ENCODE measurements at places on chromosomes 7 and 10.

- no peak for DNase-seq
Observed at GRCh38 chr7:3431306-3431705, 130.3 kb downstream of the SDK1 start.

GRCh38 chr10:97312897-97313296 lies 6.2 kb upstream of the FRAT1 start:
- DNase-seq = no peak

DNA sequence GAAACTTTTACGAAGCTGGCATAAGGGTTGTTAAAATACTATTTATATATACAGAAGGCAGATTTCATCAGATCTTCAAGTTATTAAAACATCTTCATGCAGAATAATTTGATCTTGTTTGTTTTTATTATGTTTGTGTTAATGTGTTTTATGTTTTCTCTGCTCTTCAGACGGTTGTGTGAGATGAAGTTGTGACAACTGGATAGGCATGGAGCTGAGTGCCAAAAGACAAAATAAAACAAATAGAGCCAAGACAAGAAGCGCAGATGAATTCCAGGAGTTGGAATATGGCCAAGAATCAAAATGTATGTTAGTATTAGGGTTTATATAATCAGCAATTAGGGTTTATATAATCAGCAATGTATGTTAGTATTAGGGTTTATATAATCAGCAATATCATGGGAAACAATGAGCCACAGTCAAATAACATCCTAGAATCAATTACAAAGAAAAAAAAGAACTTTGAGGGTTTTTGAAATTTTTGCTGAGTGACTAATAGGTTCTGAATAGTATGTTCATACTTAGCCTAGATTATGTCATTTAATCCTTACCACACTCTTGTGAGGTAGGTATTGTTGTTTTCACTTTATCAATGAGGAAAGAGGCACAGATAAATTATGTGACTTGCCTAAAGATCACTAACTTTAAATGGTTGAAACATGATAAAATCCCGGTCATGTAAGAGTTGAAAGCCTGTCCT lies 488.0 kb upstream of the STEAP1 start:
- DNase-seq = no peak

- DNase-seq = peak; percentile 65
Observed at GRCh38 chr10:95133016-95133752, 60.9 kb upstream of the ACSM6 start.

GRCh38 chr7:153385502-153385901 lies 626.0 kb downstream of the ACTR3B start:
- no peak for DNase-seq

DNA sequence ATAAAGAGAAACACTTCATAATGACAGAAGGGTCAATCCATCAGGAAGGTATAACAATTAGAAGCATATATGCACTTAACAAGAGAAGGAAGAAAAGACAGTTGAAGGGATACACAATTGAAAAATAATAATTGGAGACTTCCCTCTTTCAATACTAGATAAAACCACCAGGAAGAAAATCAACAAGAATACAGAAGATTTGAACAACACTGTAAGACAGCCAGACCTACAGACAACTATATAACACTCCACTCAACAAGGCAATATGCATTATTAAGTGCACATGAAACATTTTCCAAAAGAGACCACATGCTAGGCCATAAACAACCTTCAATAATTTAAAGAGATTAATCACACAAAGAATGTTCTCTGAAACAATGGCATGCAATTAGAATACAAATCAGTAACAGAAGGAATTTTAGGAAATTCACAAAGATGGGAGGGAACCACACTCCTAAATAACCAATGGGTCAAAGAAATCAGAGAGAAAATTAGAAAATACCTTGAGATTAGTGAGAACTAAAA lies 35.1 kb downstream of the ZNF438 start:
- DNase-seq = no peak

DNA sequence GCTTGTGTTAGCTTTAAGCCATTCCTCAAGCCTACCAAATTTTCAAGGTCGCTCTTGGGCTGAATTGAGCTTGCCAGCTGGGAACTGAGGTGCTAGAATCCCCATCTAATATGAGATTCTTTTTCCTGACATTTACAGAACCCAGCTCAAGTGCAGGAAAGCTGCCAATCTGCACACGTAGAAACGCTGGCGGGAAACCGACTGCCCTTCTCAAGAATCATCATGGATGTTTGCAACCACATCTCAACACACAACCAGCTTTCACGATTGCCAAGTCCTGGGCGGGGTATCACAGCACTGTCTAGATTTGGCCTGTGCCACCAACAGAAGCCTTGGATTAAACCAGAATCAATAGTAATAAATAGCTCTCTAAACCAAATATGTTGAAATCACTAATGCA lies 203.7 kb downstream of the DIP2C start:
- DNase-seq = peak; percentile 8

DNA sequence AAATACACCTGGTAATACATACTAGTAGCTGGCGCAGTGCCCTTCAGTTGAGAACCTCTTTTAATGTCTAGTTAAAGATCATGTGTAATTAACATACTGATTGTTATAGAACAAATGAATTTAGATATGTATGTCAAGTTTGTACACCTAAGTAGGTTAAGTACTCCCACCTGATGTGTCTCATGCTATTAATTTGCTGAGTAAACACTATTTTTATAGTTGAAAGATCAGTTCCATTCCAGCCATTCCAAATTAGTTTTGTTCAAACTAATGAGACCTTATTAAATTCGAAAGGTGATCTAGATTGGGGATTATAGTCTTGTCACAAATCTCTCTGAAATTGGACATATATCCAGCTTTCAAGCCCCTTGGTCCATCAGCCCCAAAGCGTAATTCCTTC lies 710.0 kb downstream of the LRMDA start:
- DNase-seq = no peak

DNA sequence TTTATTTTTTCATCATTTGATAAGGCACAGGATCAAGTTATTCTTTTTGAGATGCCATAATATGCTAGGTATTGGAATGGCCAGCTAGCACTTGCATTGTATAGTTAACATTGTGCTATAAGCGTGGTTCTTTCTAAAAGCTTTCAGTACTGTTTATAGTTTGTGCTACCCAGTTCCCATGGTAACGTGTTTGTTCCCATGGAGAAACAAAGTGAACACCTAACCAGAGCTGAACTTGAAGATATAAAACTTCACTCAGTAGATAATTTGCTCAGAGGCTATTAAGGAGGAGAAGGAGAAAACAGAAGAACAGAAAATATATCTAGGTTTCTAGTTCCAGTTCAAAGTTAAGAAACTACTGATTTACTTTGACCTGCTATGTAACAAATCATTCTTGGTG lies 23.6 kb upstream of the ITGB8 start:
- no peak for DNase-seq

GRCh38 chr10:18423058-18423637 lies 228.2 kb downstream of the NSUN6 start:
- DNase-seq = no peak

DNA sequence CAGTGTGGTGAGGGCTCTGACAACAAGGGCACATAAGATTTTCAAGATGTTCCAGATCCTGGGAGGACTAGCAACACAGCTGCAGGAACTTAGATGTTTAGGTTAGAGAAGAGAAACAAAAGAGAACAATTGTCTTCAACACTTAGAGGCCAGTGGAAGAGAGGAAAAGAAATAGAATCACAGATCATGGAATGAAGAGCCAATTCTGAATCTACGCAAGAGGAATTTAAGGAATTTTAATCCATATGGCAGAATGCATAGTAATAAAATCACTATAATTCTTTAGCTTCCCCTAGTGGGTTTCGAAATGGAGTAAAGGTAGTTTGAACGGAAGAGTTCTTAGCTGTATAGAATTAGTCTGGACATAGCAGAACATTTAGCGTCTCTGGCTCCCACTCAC lies 114.6 kb upstream of the LRRTM3 start:
- DNase-seq = no peak

GRCh38 chr7:40133561-40134427 lies 628 bp downstream of the MPLKIP start:
- DNase-seq = no peak

DNA sequence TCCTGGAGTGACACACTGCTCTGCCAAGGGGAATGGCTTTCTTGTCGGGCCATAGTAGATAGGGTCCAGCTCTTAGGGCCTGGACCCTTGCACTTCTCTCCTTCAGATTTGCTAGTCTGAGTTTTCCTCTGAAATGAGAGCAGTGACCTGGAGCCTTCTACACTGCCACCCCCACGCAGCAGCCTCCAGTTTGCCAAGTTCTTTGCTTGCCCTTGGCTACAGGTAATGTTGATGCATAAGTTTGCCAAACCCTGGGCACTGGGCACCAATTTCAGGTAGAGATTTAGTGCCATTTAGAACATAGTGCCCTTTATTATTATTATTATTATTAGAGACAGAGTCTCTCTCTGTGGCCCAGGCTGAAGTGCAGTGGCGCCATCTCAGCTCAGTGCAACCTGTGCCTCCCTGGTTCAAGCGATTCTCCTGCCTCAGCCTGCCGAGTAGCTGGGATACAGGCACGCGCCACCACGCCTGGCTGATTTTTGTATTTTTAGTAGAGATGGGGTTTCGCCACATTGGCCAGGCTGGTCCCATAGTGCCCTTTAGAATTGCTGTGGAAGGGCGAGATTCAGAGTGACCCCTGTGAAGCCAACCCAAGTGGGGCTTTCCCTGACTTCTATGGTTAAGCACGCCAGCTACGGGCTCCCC lies 14.5 kb downstream of the EEPD1 start:
- no peak for DNase-seq

GRCh38 chr10:117720931-117721835 lies 178.6 kb downstream of the EMX2 start:
- DNase-seq = no peak

- DNase-seq = no peak
Observed at GRCh38 chr7:78499283-78499682, 700.7 kb downstream of the PHTF2 start.

GRCh38 chr7:4216016-4216415 lies 466.1 kb upstream of the FOXK1 start:
- no peak for DNase-seq

DNA sequence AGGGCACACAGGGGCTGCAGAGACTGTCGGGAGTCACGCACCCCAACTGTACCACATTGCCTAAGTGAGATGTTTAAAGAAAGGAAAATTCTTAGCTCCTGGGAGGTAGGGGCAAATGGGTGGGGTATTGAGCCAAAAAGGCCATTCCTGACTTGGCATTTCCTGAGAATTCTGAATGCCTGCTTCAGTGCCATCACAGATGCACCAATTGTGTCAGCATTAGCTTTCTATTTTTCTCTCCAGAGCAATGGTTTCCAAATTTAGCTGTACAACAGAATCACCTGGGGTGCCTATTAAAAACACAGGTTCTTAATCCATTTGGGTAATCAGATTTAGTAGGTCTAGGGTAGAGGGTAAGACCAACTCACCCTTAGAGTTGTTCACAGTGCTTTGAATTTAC lies 43.1 kb downstream of the LSMEM1 start:
- no peak for DNase-seq

GRCh38 chr7:134636008-134636449 lies 10.6 kb upstream of the BPGM start:
- DNase-seq = no peak

DNA sequence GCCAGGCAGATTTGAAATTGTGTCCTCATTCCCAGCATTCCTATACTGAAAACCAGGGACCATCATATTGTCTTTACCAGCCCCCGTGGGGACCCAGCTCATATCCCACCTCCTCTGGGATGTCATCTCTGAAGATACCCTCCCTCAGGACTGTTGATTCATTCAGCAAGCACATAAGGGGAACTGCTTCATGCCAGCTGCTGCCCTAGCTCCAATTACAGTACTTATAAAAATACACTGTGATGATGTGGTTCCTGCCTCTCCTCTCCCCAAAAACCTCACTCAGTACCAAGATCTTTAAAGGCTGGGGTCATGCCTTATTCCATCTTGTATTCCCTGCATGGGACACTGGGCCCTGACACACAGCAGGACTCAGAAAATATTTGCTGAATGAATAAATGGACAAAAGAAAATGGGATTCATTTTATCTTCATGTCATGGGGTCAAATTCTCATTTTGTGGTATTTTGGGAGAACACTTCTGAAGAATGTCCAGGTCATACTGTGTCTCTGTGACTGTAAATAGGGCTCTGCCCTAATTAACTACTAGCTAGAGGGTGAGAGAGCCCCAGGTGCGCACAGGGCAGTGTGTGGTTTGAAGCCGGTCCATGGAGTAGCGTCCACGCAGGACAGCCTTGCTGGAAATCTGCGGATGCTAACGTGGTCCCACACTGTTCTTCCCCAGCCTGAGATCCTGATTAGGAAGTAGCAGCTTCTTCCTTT lies 29.0 kb upstream of the DAGLB start:
- DNase-seq = peak; percentile 83

GRCh38 chr7:90461219-90461618 lies 8.2 kb upstream of the PTTG1IP2 start:
- no peak for DNase-seq

- DNase-seq = no peak
Observed at GRCh38 chr7:100675581-100676350, 2.2 kb downstream of the GNB2 start.

GRCh38 chr10:14093730-14094484 lies 236.8 kb downstream of the FRMD4A start:
- peak; percentile 60 for DNase-seq

GRCh38 chr7:120060281-120060680 lies 212.7 kb upstream of the KCND2 start:
- DNase-seq = no peak

GRCh38 chr10:132237871-132238270 lies 51.1 kb downstream of the DPYSL4 start:
- DNase-seq = no peak

- DNase-seq = no peak
Observed at GRCh38 chr7:4067476-4067760, 614.7 kb upstream of the FOXK1 start.

DNA sequence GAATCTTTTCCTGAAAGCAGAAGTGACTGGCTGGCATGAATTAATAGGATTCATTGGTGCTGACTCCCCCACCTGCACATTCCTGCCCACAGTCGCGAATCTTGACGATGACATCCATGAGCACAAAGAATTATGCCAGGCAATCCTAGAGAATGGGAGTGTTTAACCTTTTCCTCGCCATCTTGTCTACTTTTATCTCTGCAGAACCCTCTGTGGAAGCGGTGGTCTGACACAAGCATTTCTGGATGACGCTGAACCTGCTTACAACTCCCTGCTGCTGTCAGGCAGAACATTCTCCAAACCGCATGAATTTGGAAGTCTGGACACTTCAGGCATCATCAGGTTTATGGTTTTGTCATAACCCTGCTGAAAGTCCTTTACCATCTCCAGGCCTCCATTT lies 36.5 kb downstream of the KLF6 start:
- DNase-seq = no peak

- DNase-seq = peak; percentile 20
Observed at GRCh38 chr10:33336582-33337325, 2.3 kb upstream of the NRP1 start.

GRCh38 chr7:18317941-18318340 lies 177.6 kb upstream of the HDAC9 start:
- no peak for DNase-seq
